ENCODE measurements at places on chromosomes 7 and 10. TPM values are rescaled to one million over a fixed set of nuclear protein-coding genes. Genes with fewer than 3 reads are reported as not detected.

GRCh38 chr10:84348860-84349259 is 20.5 kb downstream of the CCSER2 start:
- DNase-seq = peak; percentile 71

- no peak for DNase-seq
Measured at GRCh38 chr10:118332948-118333710, 9.0 kb downstream of the FAM204A start.

DNA sequence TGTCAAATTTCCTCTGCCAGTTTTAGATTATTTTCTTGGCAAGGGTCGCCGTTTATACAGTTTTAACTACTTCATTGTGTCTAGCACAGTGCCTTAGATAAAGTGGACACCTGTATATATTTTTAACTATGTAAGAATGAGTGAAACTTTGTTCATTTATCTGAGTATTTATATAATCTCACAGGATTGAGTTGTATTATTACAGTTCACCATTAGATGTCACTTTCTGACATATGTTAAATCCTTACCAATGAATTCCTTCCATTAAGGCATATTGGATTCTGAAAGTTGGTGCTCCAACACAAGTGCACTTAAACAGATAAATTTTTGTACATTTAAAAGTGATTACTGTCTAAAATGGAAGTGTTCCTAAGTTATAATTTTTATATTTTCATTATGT is 43.0 kb downstream of the ZMYND11 start:
- peak; percentile 31 for DNase-seq

- peak; percentile 91 for DNase-seq
Measured at GRCh38 chr7:43694399-43694748, 34.9 kb downstream of the COA1 start.

GRCh38 chr7:69599955-69600709 is 1.9 kb downstream of the AUTS2 start:
- no peak for DNase-seq

DNA sequence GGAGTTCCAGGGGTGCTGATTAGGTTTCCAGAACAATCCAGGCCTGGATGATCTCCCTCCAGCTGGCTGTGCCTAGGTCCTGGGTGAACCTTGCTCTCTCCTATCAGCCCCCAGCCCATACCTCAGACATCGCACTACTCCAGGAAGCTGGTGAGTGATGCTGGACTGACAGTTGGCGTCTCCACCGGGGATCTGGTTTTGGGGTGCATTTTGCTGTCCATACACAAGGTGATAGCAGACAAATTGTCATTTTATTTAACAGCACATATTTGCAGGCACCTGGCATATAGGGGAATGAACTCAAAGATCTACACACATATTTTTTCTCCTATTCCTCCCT is 601.2 kb downstream of the LRMDA start:
- DNase-seq = no peak

- DNase-seq = no peak
Measured at GRCh38 chr7:23955145-23955544, 245.1 kb downstream of the STK31 start.

- peak; percentile 18 for DNase-seq
Measured at GRCh38 chr7:84985073-84985784, 201.6 kb downstream of the SEMA3D start.

The TSPAN15 gene
- 2.0 TPM for total RNA-seq

The THSD7A gene
- total RNA-seq = not detected

The C10orf105 gene
- not detected for total RNA-seq

The WEE2 gene
- not detected for total RNA-seq

The CALHM1 gene
- total RNA-seq = not detected

The FIS1 gene
- total RNA-seq = 212 TPM

Measured in HFFc6 (cell line).